ENCODE measurements at places on chromosomes 2 and 18.

DNA sequence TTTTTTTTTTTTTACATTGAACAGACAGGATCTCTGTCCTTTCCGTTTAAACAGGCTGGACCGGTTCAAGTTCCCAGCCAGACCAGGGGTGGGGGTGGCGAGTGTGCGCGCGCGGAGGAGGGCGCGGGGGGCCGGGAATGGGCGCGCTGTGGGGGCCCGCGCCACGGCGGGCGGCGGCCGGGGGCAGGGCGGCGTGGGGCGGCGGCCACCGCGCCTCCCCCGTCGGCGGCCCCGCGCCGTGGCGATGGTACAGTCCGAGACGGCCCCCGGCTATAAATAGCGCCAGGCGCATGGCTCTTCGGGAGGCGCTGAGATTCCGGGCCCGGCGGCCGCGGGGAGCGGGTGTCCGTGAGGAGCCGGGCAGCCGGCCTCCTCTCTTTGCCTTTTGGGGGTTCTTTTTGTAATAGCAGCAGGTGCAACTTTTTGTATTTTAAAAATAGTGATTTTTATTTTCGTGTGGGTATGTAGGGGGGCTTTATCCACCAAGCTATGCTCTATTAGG is 430 bp upstream of the CELF4 start:
- no peak for DNase-seq

DNA sequence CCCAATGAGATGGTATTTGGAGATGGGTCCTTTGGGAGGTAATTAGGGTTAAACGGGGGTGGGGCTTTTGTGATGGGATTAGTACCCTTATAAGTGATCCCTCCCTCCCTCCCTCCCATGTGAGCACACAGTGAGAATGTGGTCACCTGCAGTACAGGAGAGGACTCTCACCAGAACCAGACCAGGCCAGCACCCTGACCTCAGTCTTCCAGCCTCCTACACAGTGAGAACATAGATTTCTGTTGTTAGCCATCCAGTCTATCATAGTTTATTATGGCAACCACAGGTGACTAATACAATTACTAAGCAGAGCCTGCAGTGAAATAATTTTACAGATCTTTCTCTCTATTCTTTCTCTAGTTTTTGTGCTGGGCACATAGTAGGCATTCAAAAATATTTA is 137.7 kb upstream of the PKDCC start:
- DNase-seq = no peak

- DNase-seq = no peak
Observed at GRCh38 chr2:31579996-31580320, 780 bp downstream of the SRD5A2 start.

- no peak for DNase-seq
Observed at GRCh38 chr2:223235986-223236385, 184.0 kb downstream of the KCNE4 start.

- DNase-seq = no peak
Observed at GRCh38 chr2:637804-638203, 39.4 kb downstream of the TMEM18 start.

GRCh38 chr2:240645346-240645745 is 20.1 kb downstream of the GPR35 start:
- no peak for DNase-seq

DNA sequence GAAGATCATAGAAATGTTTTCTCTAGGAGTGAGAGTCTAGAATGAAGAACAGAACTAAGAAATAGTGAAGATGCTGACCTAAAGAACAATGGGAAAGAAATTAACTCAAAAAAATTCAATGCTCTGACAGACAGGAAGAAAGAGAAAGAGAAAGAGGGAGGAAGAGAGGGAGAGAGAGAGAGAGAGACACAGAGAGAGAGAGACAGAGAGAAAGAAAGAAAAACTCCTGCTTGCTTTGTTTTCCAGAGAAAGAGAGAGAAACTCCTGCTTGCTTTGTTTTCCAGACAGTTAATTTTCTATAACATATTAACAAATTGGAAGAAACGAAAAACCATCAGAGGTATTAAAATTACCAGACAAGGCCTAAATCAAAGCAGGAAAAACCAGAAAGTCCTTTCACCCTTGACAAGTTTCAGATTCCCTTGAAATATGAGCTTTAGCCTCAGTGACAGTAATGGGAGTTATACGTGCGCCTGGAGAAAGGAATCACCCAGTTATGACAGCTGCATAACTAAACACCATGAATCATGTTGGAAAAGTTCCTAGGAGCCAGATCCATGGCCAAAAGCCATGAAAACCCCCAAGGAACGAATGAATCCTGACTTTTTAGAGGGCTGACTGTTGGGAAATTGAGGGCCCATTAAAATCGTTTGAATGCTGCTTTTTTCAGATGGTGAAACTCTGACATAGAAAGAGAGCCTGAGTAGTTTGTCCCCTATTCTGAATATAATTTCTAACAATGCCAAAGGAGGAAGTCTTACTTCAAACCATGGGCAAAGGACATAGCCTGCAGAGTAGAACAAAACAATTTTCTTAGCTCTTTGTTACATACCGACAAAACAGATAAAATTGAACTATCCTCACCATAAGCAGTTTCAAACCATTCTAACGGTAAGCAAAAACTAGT is 228.6 kb upstream of the CHST9 start:
- DNase-seq = no peak

DNA sequence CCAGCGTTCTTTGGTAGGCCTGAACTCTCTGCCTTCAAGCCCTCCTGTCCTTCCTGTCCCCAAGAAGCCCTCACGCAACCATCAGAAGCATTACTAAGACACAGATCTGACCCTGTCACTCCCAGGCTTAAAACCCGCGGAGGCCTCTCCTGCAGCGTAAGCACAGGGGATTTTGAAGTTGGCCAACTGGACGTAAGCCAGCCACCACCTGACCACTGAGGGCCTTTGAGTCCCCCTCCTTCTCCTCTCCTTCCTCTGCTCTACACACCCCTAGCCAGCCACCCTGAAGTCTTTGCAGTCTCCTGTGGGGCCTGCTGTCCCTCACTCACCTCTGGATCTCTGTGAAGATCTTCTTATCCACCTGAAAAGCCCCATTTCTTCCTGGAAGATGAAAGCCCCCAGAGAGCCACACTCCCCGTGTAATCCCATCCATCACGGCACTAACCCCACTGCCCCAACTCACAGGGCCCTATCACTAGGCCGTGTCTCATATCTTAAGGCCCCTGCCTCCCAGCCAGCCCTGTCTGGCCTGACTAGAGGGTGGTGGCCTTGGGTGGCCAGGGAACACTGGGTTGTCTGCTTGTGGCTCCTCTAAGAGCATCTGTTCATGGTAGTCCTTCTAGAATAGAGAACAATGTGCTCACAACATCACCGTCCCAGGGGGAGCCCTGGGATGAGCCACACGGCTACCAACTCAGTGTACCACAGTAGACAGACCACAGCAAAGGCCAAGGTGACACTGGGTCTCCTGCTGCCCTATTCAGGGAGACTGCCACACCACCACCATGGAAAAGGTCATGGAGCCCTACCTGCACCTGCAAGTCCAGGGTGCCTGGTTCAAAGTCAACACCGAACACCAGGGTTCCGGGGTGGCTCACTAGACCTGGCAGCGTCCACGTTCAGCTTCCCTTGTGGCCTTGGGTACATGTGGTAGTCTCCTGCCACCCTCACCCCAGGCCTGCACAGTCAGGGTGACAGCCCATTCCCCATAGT is 191.6 kb downstream of the ZBTB7C start:
- no peak for DNase-seq

DNA sequence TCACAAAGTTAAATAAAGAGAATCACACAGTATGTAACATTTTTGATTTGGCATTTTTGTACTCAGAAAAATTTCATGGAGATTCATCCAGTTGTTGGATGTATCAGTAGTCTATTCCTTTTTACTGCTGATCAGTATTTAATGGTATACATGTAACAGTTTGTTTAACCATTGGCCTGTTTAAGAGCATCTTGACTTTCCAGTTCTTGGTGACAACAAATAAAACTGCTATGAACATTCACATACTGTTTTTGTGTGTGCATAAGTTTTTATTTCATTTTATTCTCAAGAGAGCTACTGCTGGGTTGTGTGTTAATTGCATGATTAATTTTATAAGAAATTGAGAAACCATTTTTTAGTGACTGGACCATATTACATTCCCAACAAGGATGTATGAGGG is 694.5 kb upstream of the RAB6C start:
- DNase-seq = no peak

DNA sequence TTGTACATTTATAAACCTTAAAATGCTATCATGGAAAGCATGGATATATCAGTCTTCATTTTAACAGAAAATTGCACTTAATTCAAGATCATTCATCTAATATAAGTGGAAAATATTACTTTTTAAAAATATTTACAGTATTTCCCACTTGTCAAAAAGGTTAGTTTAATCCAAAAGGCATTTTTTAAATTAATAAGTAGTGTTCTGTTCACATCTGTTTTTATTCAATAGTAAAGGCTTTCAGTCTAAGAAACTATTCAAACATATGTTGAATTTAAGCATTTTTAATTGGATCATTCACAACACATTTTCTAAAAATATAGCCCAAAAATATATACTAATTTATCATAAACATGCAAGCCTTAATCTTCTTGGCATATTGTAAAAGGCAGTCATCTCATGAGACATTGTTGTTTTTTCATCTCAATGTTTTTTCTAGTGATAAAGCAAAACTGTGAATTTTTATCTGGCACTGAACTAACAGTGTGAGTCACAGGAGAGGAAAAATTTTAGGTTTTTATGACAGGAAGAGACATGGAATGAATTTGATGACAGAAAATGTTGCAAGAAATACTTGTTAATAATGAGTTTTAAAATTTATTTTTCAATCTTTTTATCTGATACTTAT is 1642.5 kb upstream of the TMEFF2 start:
- no peak for DNase-seq

- DNase-seq = no peak
Observed at GRCh38 chr2:1020206-1020605, 69.6 kb downstream of the SNTG2 start.

GRCh38 chr2:3102081-3102921 is 275.3 kb downstream of the EIPR1 start:
- no peak for DNase-seq

DNA sequence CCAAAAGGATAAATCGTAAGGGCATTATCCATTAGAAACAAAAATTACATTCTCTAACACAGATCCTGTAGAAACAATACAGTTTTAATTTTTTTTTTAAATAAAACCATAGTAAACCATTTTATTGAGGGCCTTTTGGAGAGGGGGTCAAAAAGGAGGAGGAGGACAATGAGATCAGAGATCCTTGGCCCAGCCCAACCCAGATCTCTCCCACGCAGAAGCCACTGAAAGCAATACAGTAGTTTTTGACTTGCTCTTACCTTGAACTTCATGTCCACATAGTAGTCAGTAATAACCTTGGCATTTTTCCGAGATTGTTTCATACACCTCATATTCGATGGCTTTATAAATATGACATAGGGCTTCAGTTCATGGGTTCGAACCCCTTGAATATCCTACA is 4.1 kb upstream of the TMEM237 start:
- DNase-seq = no peak

GRCh38 chr18:43061816-43062215 is 53.7 kb downstream of the RIT2 start:
- no peak for DNase-seq

DNA sequence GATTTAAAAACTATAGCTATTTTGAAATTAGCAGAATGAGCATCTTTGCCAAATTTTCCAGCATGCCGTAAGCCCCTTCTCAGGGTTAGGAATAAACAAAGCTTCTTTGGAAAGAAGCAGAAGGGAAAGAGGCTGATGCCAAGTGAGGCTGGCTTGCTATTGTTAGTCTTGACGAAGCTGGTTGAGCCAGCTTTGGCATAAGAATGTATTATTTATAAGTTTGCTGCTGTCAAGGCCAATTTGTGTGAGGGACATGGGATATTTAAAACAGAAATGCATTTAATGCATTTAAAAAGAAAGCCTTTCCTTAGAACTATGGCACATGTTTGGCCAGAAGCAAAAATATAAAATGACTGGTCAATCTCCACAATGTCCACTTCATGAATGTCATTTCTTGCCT is 52.5 kb upstream of the TTN start:
- DNase-seq = no peak

GRCh38 chr2:229775614-229776313 is 61.4 kb upstream of the DNER start:
- no peak for DNase-seq

- no peak for DNase-seq
Observed at GRCh38 chr2:19659024-19659792, 242.6 kb downstream of the TTC32 start.

- DNase-seq = no peak
Observed at GRCh38 chr2:3504741-3505140, 14.6 kb downstream of the ADI1 start.

DNA sequence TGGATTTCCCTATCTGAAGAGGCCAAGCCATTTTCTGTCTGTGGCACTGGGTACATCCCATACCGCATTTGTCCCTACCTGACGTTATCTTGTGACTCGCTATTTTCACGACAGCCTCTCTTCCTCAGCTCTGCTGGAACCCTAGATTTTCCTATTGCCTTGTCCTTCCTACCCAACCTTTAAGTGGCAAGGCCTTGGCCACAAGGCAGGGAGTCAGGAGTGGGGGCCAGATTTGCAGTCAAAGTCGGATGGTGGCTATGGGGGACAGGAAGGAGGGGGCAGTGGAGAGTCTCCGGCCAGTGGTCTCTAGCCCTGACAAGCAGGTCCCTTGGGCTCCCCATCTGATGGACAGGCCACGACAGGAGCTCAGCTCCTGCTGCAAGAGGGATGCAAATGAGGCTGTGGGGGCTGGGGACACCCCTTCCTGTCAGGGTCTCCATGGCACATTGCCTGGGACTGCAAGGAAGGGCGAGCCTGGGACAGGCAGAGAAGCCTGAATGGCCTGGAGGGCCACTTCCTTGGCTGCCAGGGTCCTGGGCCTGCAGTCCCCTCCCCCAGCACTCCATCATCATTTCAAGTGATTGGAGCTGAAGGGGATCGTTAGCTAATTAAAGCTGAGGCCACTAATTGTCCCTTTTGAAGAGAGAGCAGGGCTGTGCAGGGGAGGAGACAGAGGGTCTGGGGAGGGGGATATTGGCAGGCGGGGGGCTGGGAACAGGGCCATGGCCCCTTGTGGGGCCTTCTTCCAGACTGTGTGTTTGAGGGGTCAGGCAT is 6.3 kb upstream of the ECEL1 start:
- DNase-seq = no peak

DNA sequence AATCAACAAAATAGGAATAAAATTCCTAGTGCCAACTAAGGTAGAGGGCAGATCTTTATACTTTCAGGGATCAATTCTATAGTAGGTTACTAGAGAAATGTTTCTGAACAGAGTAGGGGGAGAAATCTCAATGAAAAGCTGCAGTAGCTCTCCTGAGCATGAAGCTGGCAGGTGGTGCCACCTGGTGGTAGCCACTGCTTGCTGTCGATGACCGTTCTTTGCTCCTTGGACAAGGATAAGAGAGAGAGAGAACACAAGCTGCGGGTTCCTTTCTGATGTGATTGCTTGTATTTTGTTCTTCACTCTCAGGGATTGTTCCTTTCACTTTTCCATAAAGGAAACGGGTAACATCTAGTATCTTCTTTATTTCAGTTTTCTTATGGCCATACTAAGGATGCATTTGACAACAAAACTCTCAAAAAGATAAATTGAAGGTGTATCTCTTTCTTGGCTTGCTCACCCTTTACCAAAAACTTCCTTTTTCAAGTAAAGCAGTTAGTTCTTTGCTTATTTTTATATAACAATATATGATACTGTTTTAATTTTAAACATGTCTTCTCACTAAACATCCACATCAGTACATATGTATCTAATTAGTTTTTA is 18.6 kb upstream of the MRPL19 start:
- DNase-seq = peak; percentile 40

- DNase-seq = no peak
Observed at GRCh38 chr2:46521215-46521683, 41.9 kb downstream of the TMEM247 start.

All from hematopoietic multipotent progenitor cell (in vitro differentiated cells).